ENCODE measurements at places on chromosomes 2 and 18.

GRCh38 chr2:41764131-41764530 lies 283.7 kb upstream of the PKDCC start:
- no peak for DNase-seq

- DNase-seq: no peak
Observed at GRCh38 chr2:197254776-197255530, 55.6 kb downstream of the ANKRD44 start.

- DNase-seq: no peak
Observed at GRCh38 chr18:13471971-13472628, 253.5 kb downstream of the LDLRAD4 start.

- no peak for DNase-seq
Observed at GRCh38 chr2:146821836-146822316, 1023.0 kb upstream of the ACVR2A start.

- no peak for DNase-seq
Observed at GRCh38 chr2:84482603-84483002, 23.5 kb upstream of the SUCLG1 start.

GRCh38 chr2:86295066-86295465 lies 42.4 kb downstream of the REEP1 start:
- DNase-seq: no peak

GRCh38 chr18:34867520-34867919 lies 157.4 kb downstream of the DTNA start:
- no peak for DNase-seq

GRCh38 chr18:8844721-8845148 lies 139.4 kb downstream of the MTCL1 start:
- no peak for DNase-seq

GRCh38 chr2:149019768-149020167 lies 18.7 kb upstream of the LYPD6B start:
- DNase-seq: no peak

DNA sequence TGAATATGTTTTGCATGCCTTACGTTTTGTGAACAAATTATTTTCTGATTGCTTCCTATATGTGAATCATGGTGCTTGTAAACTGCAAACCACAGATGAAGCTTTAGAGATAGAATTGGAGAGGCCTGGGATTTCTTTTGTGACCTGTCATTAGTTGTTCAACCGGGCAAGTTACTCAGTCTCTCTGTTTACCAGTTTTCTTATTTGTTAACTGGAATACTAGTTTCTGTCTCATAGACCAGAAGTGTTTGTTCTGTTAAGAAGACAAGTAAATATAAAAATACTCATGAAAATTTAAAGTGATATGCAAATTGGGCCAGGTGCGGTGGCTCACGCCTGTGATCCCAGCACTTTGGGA lies 27.3 kb downstream of the DGKD start:
- no peak for DNase-seq

GRCh38 chr2:144206019-144206418 lies 313.9 kb downstream of the ZEB2 start:
- no peak for DNase-seq

DNA sequence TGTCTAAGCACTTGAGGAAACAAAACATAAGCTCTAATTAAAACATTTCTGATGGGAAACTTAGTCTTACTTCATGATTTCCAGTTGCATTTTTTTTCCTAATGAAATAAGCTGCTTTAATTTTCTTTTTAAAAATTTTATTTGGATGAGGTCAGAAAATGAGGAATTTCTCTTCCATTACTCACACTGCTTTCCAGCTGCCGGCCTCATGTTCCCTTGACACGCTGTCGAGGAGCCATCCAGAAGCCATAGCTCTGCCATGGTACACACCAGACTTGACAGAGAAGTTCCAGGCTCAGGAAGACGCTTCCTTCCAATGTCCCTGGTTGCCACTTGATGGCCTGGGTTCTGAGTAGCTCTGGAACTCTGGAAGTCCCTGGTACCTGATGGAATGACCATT lies 12.1 kb upstream of the MAPRE2 start:
- DNase-seq: no peak

- DNase-seq: no peak
Observed at GRCh38 chr2:196372811-196373664, 201.7 kb upstream of the STK17B start.

- DNase-seq: no peak
Observed at GRCh38 chr18:7084080-7085065, 33.2 kb downstream of the LAMA1 start.

Data from activated CD8-positive, alpha-beta memory T cell treated with anti-CD3 and anti-CD28 coated beads for 1 hour (primary cell).